ENCODE measurements at places on chromosomes 5 and 9.

- no peak for DNase-seq
Observed at GRCh38 chr5:59656351-59657254, 236.9 kb downstream of the PDE4D start.

- no peak for DNase-seq
Observed at GRCh38 chr5:91207248-91207647, 175.9 kb downstream of the ARRDC3 start.

DNA sequence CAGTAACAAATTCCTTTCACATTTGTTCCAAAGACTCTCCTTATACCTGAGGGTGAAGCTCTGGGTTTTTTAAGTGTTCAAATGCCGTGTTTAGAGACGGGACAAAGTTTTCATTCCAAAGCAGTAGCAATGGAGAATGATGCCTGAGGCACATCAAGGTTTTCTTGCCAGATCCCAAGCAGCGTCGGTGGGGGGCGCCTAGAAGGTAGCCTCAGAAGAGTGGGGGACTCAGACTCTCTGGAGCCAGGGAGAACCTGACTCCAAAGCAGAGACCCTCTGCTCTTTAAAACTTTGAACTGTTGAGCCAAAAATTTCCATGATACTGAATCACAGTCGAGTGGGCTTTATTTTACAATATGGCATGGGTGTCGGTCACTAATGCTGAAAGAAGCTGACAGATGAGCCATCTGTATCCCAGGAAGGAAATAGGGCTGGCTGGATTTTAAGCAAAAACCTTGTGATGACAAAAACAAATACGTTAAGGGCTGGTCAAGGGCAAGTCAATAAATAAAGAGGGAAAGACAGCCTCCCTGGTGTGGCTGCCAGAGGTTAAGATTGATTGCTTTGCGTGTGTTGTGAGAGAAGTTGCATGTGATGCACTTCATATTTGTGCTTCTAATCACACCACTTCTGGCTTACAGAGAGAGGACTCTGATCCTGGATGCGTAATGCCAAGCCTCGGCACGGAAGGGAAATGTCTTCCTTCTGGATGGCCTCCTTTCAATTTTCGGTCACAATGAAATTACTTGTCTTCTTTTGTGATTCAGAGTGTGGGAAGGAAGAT lies 161.1 kb upstream of the EFNA5 start:
- DNase-seq, result no peak

GRCh38 chr5:174273325-174273724 lies 227.8 kb downstream of the NSG2 start:
- no peak for DNase-seq

- DNase-seq, result no peak
Observed at GRCh38 chr5:2748861-2749513, 2.5 kb downstream of the IRX2 start.

DNA sequence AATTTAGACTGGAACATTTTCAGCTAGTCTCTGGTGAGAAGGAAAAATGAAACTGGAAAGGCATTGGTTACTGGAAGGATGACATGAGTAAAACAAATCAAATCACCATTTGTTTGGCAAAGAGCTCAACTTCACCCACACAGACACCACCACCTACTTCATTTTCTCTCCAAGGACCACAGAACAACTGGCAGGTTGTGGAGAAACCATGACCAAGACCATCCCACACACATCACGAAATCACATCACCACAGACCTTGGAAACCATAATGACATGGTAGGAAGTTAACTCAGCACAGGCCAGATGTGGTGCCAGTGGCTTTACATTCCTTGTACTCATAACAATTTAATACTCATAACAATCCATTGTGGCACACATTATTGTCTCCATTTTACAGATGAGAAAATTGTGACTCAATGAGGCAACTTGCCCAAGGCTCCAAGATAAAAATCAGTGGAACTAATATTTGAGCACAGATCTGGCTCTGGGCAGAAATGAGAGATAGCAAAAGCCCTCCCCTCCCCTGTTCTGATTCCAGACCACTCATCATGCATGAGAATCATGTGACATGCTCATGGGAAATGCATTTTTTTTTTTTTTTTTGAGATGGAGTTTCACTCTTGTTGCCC lies 7.5 kb downstream of the OR1K1 start:
- no peak for DNase-seq

- no peak for DNase-seq
Observed at GRCh38 chr9:25602400-25603044, 75.7 kb downstream of the TUSC1 start.

GRCh38 chr9:104746285-104746684 lies 1.2 kb upstream of the NIPSNAP3A start:
- DNase-seq, result no peak

GRCh38 chr5:95072281-95072680 lies 212.6 kb downstream of the MCTP1 start:
- no peak for DNase-seq

GRCh38 chr5:138632900-138633489 lies 57.8 kb upstream of the HSPA9 start:
- peak; percentile 78 for DNase-seq

DNA sequence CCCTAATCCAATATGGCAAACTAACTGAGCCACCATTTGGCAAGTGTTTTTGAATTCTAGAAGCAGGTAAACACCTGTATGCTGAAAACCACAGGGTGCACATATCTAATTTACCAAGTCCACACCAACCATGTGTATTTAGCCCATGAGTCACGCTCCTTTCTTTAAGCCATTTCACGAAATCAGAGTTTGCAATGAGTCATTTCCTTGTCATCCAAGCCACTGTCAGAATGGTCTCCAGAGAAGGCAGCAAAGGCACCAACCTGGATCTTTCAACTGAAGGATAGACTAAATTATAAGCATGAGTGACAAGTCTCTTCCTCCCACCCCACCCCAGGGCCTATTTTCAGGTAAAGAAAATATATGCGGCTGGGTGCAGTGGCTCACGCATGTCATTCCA lies 110.0 kb downstream of the PAX5 start:
- no peak for DNase-seq

- no peak for DNase-seq
Observed at GRCh38 chr9:108297073-108297472, 558.7 kb downstream of the ACTL7B start.

GRCh38 chr5:132076202-132076830 lies 2.7 kb downstream of the CSF2 start:
- DNase-seq, result no peak

DNA sequence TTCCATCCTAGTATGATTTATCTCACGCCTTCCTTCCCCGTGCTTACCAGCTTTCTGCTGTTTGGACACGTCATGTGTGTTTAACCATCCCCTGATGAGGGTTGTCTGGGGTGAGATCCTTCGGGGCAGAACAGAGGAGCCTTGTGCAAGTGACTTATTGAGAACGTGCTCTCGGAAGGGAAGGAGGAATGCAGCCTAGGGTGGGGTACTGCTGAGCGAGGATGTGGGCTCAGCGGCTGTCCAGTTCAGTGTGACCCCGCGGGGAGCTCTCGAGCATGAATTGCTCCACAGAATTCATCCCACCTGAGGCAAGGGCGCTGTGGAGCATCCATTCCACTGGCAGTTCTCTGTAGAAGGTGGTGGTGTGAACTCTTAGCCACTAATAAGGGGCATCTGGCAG lies 4.0 kb downstream of the MYOZ3 start:
- DNase-seq, result no peak

DNA sequence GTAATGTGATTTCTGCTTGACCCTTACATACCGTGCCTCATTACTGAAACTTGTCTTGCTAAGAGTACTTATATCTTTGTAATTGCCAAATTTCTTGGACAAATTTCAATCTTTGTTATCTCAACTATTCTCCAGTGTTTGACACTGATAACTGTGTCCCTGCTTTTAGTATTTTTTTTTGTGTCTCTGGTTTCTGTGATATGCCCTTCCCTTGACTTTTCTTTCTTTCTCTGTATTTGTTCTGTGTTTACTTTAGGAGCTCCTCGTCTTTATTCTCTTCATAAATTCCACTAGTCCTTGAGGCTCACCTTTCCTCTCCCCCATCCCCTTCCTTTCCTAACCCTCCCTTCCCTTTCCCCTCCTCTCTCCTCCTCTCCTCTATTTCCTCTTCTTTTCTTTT lies 123.7 kb upstream of the FBXL17 start:
- no peak for DNase-seq

- DNase-seq, result no peak
Observed at GRCh38 chr9:22395687-22396141, 50.9 kb upstream of the DMRTA1 start.

DNA sequence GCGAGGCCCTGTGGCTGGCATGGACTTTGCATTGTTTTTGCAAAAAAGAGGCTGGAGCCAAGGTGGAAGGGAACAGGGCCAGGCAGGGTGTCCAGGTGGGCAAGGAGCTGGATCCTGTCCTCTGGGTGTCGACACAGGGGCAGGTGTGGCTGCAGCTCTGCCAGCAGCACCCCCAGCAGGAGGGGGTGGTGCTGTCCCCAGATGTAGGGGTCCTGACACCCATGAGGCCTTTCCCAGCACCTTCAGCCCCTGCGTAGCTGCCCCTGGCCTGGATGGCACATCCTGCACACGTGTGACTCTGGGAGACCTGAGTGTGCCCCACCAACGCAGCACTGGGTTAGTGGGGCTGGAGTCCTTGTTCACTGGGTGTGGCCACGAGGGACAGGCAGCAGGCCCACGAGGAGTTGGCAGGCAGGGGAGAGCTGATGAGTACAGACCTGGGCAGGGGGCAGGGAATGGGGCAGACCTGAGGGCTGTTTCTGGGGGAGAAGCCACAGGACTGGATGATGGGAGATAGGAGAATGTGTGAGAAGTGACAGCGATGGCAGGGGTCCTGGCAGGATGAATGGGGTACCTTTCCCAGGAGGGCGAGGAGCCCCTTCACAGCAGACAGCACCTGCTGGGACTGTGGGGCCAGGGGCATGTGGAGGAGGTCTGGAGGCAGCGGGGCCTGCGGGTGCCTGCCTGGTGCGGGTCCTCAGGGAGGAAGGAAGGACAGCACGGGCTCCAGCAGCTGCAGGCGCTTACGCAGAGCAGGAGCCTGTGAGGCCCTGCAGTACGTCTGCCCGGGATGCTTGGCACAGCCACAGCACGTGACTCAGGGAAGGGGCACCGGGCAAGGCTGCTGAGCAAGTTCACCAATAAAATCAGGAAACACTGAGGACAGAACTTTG lies 3.6 kb upstream of the RASGEF1C start:
- DNase-seq, result no peak

DNA sequence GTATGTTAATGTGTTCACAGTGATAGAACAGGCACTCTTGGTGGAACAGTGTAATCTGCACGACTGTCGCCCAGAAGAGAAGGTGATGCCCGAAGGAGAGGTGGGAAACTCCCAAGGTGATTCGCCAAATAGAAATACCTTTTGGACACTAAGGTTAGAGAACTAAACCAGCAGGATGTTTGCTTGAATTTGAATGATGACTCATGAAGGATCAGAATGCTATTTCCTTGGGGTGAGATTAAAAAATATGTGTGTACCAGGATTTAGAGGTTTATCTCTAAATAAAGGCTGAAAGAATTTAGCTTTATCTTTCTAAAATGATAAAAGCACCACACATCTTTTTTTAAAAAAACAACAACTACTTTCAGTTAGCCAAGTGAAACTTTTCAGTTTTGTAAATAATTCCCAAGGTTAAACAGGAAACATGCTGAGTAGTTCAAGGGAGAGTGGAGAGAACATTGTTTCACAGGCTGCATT lies 297.4 kb upstream of the TAS2R1 start:
- DNase-seq, result no peak

GRCh38 chr5:163567811-163568210 lies 62.4 kb downstream of the MAT2B start:
- DNase-seq, result no peak

GRCh38 chr5:91301106-91301846 lies 81.8 kb downstream of the ARRDC3 start:
- no peak for DNase-seq

DNA sequence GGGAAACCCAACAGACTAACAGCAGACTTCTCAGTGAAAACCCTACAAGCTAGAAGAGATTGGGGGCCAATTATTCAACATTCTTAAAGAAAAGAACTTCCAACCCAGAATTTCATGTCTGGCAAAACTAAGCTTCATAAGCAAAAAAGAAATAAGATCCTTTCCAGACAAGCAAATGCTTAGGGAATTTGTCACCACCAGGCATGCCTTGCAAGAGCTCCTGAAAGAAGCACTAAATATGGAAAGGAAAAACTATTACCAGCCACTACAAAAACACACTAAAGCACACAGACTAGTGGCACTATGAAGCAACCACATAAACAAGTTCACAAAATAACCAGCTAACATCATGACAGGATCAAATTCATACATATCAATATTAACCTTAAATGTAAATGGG lies 131.1 kb downstream of the OR2K2 start:
- no peak for DNase-seq

DNA sequence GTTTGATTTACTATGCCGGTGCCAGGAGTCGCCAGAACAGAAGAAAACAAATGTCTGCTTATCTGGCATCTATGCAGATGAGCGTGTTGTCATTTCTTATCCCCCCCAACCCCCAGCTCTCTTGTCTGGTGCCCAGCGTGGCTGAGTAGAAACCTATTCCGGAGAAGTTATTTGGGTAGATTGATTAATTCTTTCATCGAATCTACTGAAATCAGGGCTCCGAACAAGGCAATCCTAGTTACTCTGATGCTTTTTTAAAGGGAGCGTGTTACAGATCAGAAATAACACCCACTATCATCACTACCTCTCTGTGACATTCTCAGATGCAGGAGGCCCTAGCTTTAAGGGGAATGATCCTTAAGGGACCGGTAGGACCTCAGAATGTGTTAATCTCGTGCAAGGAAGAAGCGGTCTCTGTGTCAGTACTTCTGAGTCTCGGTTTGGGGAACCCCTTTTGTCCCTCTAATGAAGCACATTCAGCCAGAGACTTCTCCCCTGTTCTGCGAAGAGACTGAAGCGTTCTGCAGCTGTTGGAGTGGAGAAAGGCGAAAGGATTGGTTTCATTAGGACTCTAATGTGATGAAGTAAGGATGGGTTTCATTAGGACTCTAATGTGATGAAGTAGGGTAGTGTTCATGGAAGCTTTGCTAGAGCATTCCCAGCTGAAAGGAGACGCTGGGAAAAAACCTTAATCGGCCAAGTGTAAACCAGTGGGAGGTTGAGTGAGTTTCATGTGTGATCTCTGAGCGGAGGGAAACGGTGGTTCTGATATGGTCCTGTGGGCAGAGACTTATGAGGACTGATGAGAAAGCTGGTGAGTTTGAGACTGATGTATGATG lies 1.5 kb downstream of the PIP5K1B start:
- no peak for DNase-seq

- DNase-seq, result no peak
Observed at GRCh38 chr5:144582066-144582465, 411.4 kb downstream of the KCTD16 start.

- DNase-seq, result no peak
Observed at GRCh38 chr5:64947031-64947430, 178.3 kb downstream of the CWC27 start.

DNA sequence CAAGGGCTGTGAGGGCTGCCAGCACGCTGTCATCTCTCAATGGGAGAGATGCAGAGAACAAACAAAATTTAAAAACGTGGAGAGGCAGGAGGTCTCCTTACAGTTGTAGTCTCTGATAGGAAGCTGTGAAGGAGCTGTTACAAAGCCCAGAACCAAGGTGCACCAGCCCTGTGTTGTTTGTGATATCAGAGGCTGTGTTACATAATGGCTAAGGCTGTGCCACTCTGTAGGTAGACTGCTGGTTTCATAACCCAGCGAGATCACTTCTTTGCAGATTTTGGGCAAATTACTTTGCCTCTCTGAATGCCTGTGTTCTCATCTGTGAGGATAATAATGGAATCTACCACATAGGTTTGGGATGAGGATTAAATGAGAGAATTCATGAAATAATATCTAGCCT lies 1480.7 kb upstream of the WWC1 start:
- no peak for DNase-seq

- DNase-seq, result no peak
Observed at GRCh38 chr5:6713274-6714225, at the start of gene TENT4A. Gene TENT4A, plus strand, starts transcription at chr5:6713432. Its CDS starts 552 bp downstream, at chr5:6713984.

GRCh38 chr9:17117372-17117771 lies 17.5 kb upstream of the CNTLN start:
- no peak for DNase-seq

- no peak for DNase-seq
Observed at GRCh38 chr5:94689908-94690307, 71.4 kb downstream of the SLF1 start.
